Sigmoid colon (tissue), 7 donors: ENCODE measurements at places on chromosomes 3 and 15. TPM values are rescaled to one million over a fixed set of nuclear protein-coding genes. Genes with fewer than 3 reads are reported as not detected.

The CPN2 gene
- not detected for total RNA-seq

- no peak overlapping the region for H3K27ac ChIP-seq
- H3K36me3 ChIP-seq, result no peaks in the 10 kb centered on the region
- H3K27me3 ChIP-seq, result no peaks in the 10 kb centered on the region
Measured at GRCh38 chr3:20645340-20645739, 459.3 kb upstream of the SGO1 start.

- DNase-seq, result no peak
- H3K4me1 ChIP-seq, result no peaks in the 10 kb centered on the region
- H3K36me3 ChIP-seq, result no peaks in the 10 kb centered on the region
- H3K4me3 ChIP-seq, result no peak overlapping the region
- H3K27ac ChIP-seq, result no peak overlapping the region
- H3K27me3 ChIP-seq, result no peaks in the 10 kb centered on the region
Measured at GRCh38 chr3:5456199-5456598, 268.7 kb downstream of the EDEM1 start.

- H3K4me1 ChIP-seq, result no peaks in the 10 kb centered on the region
- no peak for DNase-seq
Measured at GRCh38 chr3:154783521-154783931, 296.6 kb upstream of the MME start.

DNA sequence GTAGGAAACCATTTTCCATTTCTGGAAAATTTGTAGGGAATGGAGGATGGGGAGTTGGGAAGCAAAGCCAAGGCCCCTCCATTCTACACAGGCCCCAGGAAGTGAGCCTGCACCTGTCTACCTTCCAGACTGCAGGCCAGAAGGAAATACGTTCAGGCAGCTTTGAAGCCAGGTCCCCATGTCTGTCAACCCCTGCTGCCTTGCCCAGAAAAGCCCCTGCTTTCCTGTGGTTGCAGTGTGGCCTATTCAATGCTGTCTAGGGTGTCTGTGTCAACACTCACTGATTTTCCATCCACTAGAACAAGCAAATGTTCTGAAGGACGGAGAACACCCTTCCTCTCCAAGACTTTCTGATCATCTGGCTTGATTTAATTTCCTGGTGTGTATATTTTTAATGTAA lies 281.9 kb downstream of the TLE3 start:
- no peak for DNase-seq
- H3K4me1 ChIP-seq, result no peaks in the 10 kb centered on the region
- no peaks in the 10 kb centered on the region for H3K27me3 ChIP-seq
- H3K27ac ChIP-seq, result no peak overlapping the region
- H3K36me3 ChIP-seq, result no peaks in the 10 kb centered on the region

GRCh38 chr15:83477808-83478537 lies 30.8 kb downstream of the SH3GL3 start:
- no peak overlapping the region for H3K4me3 ChIP-seq
- no peaks in the 10 kb centered on the region for H3K4me1 ChIP-seq
- no peak for DNase-seq
- no peaks in the 10 kb centered on the region for H3K36me3 ChIP-seq
- H3K27ac ChIP-seq, result no peak overlapping the region

DNA sequence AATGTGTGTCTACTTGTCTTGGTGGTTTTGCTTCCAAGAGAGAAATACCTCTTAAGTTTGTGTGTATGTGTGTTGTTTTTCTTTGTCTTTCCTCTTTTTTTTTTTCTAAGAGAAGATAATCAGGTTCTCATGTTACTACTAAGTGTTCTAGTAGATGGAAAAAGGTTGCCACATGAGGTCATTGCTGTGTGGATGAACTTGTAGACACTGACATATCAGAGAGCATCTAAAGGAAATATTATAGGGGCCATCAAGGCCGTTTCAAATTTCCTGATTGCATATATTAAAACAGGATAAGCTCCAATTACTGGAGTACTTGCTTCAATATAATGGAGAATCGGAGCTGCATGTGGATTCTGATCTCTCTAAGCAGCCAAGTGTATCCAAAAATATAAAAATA lies 747.5 kb downstream of the NR2F2 start:
- H3K4me1 ChIP-seq, result no peaks in the 10 kb centered on the region
- no peak overlapping the region for H3K27ac ChIP-seq
- H3K36me3 ChIP-seq, result no peaks in the 10 kb centered on the region

- H3K27ac ChIP-seq, result peak overlapping the region; percentile 12
- H3K4me1 ChIP-seq, result peaks cover 50% of the 10 kb centered on the region
- H3K36me3 ChIP-seq, result peaks cover 8% of the 10 kb centered on the region
- no peak for DNase-seq
- no peaks in the 10 kb centered on the region for H3K27me3 ChIP-seq
- no peak overlapping the region for H3K4me3 ChIP-seq
Measured at GRCh38 chr3:24142127-24142526, 197.0 kb downstream of the NR1D2 start.
